ENCODE measurements at places on chromosomes 7 and 10.

- peak; percentile 52 for DNase-seq
Observed at GRCh38 chr7:51224811-51225595, 91.6 kb downstream of the COBL start.

GRCh38 chr10:3357737-3358136 is 185.2 kb upstream of the PITRM1 start:
- no peak for DNase-seq

GRCh38 chr7:42262964-42263363 is 26.0 kb upstream of the GLI3 start:
- peak; percentile 37 for DNase-seq

- no peak for DNase-seq
Observed at GRCh38 chr10:11760861-11761260, 18.7 kb downstream of the ECHDC3 start.

- DNase-seq, result no peak
Observed at GRCh38 chr7:155874010-155874409, 61.7 kb upstream of the SHH start.

GRCh38 chr10:128739930-128740329 is 613.7 kb upstream of the MKI67 start:
- DNase-seq, result peak; percentile 44

All from ELF-1 (cell line).